Activated CD4-positive, alpha-beta T cell treated with anti-CD3 and anti-CD28 coated beads for 36 hours (primary cell): ENCODE measurements at places on chromosomes 16 and 17. TPM values are rescaled to one million over a fixed set of nuclear protein-coding genes. Genes with fewer than 3 reads are reported as not detected.
A peak's percentile ranks its signal among the peaks of the same experiment; 100 is the strongest.

DNA sequence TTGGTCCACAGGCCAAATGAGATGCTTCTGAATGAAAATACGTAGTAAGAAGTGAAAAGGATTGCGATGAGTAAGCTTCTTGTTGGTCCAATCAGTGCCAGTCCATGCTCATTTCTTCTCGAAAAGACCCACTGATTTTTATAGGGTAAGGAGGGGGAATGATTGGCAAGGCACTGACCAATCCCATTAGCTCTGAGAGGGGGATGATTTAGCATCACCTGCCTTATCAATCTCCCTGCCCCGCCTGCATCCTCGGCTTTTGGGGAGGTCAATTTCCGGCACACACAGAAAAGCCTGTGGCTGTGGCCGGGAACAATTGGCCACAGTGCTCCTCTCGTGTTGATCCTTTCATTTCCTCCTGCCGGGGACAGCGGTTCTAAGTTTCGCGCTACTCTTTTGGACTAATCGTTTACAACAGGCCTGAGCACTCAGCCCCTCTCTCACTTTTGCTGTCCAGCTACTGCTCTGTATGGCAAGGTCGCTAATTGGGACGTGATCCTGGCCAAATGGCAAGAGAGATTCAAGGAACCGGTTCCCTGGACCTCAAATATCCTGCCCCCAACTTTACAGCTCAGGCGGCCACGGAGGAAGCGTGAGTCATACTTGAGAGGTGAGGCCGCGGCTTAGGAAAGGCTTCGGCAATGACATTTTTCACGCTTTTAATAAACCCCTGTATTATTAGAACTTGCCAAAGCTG, 43.1 kb downstream of the TBX4 start:
- DNase-seq, result peak; percentile 23
- H3K27ac ChIP-seq, result no peak overlapping the region
- peak overlapping the region; percentile 9 for H3K4me3 ChIP-seq
- no peaks in the 10 kb centered on the region for H3K4me1 ChIP-seq
- peaks cover 8% of the 10 kb centered on the region for H3K27me3 ChIP-seq

DNA sequence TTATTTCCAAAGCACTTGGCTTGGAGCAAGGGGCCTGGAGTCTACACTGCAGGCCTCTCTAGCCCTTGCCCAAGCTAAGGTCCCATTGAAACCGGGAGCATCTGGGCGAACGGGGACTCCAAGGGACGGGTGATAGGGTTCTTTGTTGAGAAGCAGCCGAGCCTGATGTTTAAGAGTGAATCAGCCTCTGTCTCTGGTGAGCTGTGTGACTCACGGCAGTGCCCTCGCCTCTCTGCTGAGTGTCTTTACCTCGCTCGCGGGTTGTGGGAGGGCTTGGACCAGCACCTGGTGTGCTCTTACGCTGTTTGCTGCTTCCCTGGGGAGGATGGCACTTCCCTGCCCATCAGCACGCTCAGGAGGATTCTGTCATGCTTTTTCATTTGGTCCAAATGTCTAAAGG, 1.3 kb downstream of the HGS start:
- H3K27ac ChIP-seq, result peak overlapping the region; percentile 83
- H3K4me3 ChIP-seq, result peak overlapping the region; percentile 87
- no peaks in the 10 kb centered on the region for H3K27me3 ChIP-seq
- DNase-seq, result peak; percentile 82

GRCh38 chr16:3444032-3444388, 530 bp downstream of the NAA60 start:
- no peaks in the 10 kb centered on the region for H3K27me3 ChIP-seq
- H3K4me1 ChIP-seq, result peaks cover 13% of the 10 kb centered on the region
- peak overlapping the region; percentile 93 for H3K27ac ChIP-seq
- H3K36me3 ChIP-seq, result peaks cover 30% of the 10 kb centered on the region

GRCh38 chr17:61406971-61407911, 7.6 kb downstream of the TBX2 start:
- peaks cover 32% of the 10 kb centered on the region for H3K4me1 ChIP-seq
- H3K36me3 ChIP-seq, result no peaks in the 10 kb centered on the region
- DNase-seq, result no peak
- peaks cover 60% of the 10 kb centered on the region for H3K27me3 ChIP-seq
- no peak overlapping the region for H3K4me3 ChIP-seq

The MGAT5B gene
- not detected for total RNA-seq

- no peaks in the 10 kb centered on the region for H3K27me3 ChIP-seq
- no peak overlapping the region for H3K4me3 ChIP-seq
- no peak overlapping the region for H3K27ac ChIP-seq
Measured at GRCh38 chr17:63969278-63969677, 3.4 kb downstream of the SCN4A start.

The CACNA1H gene
- 0.98 TPM for total RNA-seq

DNA sequence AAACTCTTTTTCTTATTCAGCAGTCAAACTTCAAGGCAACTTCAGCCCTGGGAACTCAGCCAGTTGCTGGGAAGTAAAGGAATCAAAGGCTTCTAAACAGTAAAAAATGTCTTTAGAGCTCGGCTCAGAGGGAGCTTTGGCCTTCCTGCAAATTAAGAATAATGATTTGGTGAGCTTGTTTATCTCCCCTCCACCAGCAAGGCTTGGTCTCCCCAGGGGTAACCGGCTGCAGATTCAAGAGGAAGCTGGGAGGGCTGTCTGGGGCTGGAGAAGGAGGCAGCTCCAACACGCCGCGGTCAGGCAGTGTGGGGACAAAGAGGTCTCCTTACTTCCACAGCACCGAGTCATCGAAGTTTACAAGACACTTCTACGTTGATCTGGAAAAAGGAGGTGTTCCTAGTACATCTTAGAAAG, 17.7 kb upstream of the DOC2B start:
- H3K27me3 ChIP-seq, result peaks cover 17% of the 10 kb centered on the region
- no peaks in the 10 kb centered on the region for H3K4me1 ChIP-seq
- H3K27ac ChIP-seq, result no peak overlapping the region

The POLDIP2 gene
- 98.4 TPM for total RNA-seq

The HS3ST3A1 gene
- 0.56 TPM for total RNA-seq

The COG4 gene
- 33.5 TPM for total RNA-seq

- H3K36me3 ChIP-seq, result no peaks in the 10 kb centered on the region
- H3K27ac ChIP-seq, result no peak overlapping the region
- no peak for DNase-seq
- H3K4me3 ChIP-seq, result no peak overlapping the region
Measured at GRCh38 chr17:13749891-13750235, 148.1 kb upstream of the HS3ST3A1 start.

The GPS2 gene
- total RNA-seq, result 56.1 TPM

GRCh38 chr16:73048292-73049080, 558 bp upstream of the ZFHX3 start:
- no peak for DNase-seq
- H3K4me1 ChIP-seq, result peaks cover 3% of the 10 kb centered on the region
- H3K27me3 ChIP-seq, result peaks cover 30% of the 10 kb centered on the region
- no peak overlapping the region for H3K27ac ChIP-seq
- no peak overlapping the region for H3K4me3 ChIP-seq

The PIMREG gene
- 10.0 TPM for total RNA-seq

DNA sequence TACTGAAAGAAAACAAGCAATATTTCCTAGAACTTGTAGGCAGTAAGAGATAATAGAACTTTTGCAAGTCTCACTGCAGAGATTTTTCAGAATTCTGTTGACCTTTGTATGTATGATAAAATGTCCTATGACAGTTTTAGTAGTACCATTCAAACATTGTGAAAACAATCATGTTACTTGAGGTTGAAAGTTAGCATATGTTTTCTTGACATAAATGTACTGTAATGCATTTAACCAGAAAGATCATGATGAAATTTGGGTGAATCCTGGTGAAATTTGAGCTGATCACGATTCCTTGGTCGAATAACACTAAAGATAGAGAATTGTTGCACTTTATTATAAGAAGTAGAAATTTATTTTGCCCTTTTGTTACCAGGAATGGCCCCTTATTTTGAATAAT, 85.7 kb downstream of the TAOK1 start:
- DNase-seq, result no peak
- H3K36me3 ChIP-seq, result peaks cover 9% of the 10 kb centered on the region
- no peaks in the 10 kb centered on the region for H3K4me1 ChIP-seq
- no peak overlapping the region for H3K27ac ChIP-seq

DNA sequence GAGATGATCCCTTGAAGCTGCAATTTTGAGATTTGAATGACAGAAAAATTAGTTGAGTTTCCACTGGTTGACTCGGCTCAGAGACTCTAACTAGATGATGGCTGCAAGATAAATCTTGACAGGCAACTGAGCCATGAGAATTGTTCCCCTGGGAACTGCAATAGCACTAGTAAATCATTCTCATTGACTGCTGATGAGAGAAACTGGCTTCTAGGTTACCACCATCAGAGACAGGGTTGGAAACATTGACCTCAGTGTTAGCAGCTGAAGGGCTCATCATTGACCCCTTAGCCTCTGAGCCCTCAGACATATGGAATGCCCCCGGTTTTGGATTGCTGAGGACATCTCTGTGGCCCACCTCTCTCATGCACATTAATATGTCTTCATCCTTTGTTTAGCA, 125.4 kb upstream of the COX10 start:
- no peaks in the 10 kb centered on the region for H3K27me3 ChIP-seq
- H3K36me3 ChIP-seq, result no peaks in the 10 kb centered on the region
- H3K27ac ChIP-seq, result no peak overlapping the region
- DNase-seq, result no peak

GRCh38 chr16:57601801-57602478, 26.5 kb upstream of the ADGRG1 start:
- H3K4me1 ChIP-seq, result peaks cover 35% of the 10 kb centered on the region
- peak overlapping the region; percentile 50 for H3K4me3 ChIP-seq
- DNase-seq, result peak; percentile 87
- no peaks in the 10 kb centered on the region for H3K36me3 ChIP-seq
- no peaks in the 10 kb centered on the region for H3K27me3 ChIP-seq

- H3K4me3 ChIP-seq, result no peak overlapping the region
- no peaks in the 10 kb centered on the region for H3K4me1 ChIP-seq
- no peaks in the 10 kb centered on the region for H3K36me3 ChIP-seq
- DNase-seq, result no peak
- no peaks in the 10 kb centered on the region for H3K27me3 ChIP-seq
- H3K27ac ChIP-seq, result no peak overlapping the region
Measured at GRCh38 chr16:66291833-66292232, 74.7 kb upstream of the CDH5 start.

The CRYBA1 gene
- not detected for total RNA-seq

- H3K27me3 ChIP-seq, result no peaks in the 10 kb centered on the region
- no peak for DNase-seq
- H3K36me3 ChIP-seq, result peaks cover 3% of the 10 kb centered on the region
- H3K4me1 ChIP-seq, result no peaks in the 10 kb centered on the region
- H3K27ac ChIP-seq, result no peak overlapping the region
Measured at GRCh38 chr16:17431012-17431411, 39.7 kb downstream of the XYLT1 start.

DNA sequence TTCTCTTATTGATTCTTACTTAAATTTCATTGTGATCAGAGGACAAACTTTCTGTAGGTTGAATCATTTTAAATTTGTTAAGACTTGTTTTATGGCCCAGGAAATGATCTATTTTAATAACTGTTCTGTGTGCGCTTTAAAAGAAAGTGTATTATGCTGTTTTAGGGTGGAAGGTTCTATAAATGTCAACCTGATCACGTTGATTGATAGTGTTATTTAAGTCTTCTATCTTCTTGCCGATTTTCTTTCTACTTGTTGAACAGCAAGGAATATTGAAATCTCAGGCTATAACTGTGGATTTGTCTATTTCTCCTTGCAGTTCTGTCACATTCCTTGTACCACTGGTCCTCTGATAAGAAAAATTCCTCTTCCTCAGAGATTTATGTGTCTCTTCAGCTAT, 112.7 kb downstream of the TANC2 start:
- no peaks in the 10 kb centered on the region for H3K27me3 ChIP-seq
- no peak overlapping the region for H3K4me3 ChIP-seq
- DNase-seq, result no peak

GRCh38 chr17:59714255-59714654, 6.8 kb downstream of the VMP1 start:
- no peak overlapping the region for H3K4me3 ChIP-seq
- peaks cover 20% of the 10 kb centered on the region for H3K36me3 ChIP-seq
- H3K27me3 ChIP-seq, result no peaks in the 10 kb centered on the region
- H3K4me1 ChIP-seq, result peaks cover 50% of the 10 kb centered on the region
- no peak overlapping the region for H3K27ac ChIP-seq

DNA sequence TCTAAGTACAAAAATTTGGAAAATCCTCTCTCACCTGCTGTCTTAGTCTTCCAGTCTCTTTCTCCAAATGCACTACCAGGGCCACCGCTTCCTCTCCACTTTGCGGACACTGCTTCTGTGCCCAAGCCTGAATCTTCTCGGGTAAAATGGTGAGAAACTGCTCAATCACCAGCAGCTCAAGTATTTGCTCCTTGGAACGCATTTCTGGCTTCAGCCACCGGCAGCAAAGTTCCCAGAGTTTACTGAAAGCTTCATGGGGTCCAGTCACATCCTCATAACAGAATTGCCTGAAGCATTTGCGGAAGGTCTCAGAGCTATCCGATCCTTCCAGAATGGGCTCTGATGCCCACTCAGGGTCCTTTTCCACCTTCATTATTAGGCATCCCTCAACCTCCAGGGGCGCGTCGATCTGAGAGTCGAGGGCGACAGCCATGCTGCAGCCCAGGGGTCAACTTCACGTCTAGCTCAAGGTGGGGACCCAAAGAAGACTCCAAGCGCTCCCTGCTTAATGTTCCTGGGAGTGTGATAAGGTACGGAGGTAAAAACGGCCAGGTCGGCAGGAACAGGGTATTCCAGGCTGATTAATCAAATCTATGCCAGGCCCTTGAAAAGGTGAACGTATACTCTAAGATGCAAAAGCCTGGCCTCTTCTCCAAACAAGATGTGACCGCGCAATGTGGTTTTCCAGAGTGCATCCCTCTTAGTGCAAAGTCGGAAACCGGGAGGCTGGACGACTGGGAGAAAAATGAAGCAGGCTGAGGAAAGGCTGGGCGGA, 763 bp downstream of the ZKSCAN2 start:
- peak; percentile 30 for DNase-seq
- H3K36me3 ChIP-seq, result peaks cover 34% of the 10 kb centered on the region
- peak overlapping the region; percentile 93 for H3K4me3 ChIP-seq
- peaks cover 59% of the 10 kb centered on the region for H3K4me1 ChIP-seq
- H3K27me3 ChIP-seq, result no peaks in the 10 kb centered on the region

GRCh38 chr17:45073414-45074070, 12.4 kb downstream of the NMT1 start:
- peak overlapping the region; percentile 52 for H3K27ac ChIP-seq
- peaks cover 41% of the 10 kb centered on the region for H3K4me1 ChIP-seq
- H3K27me3 ChIP-seq, result no peaks in the 10 kb centered on the region
- DNase-seq, result no peak
- H3K4me3 ChIP-seq, result no peak overlapping the region

The PNMT gene
- not detected for total RNA-seq

- H3K27ac ChIP-seq, result no peak overlapping the region
- H3K27me3 ChIP-seq, result peaks cover 1% of the 10 kb centered on the region
- no peak for DNase-seq
- no peak overlapping the region for H3K4me3 ChIP-seq
Measured at GRCh38 chr16:19997264-19997663, 76.4 kb downstream of the GPR139 start.

The LRRC46 gene
- total RNA-seq, result 0.82 TPM

The CHRNB1 gene
- 7.8 TPM for total RNA-seq
